ENCODE measurements at places on chromosomes 13 and 19.
A peak's percentile ranks its signal among the peaks of the same experiment; 100 is the strongest.

GRCh38 chr19:49272204-49272603, 52.8 kb downstream of the SLC6A16 start:
- DNase-seq = no peak

GRCh38 chr13:73406454-73406853, 347.6 kb downstream of the KLF5 start:
- no peak for DNase-seq

GRCh38 chr13:27922883-27923612, 3.2 kb downstream of the PDX1 start:
- DNase-seq = no peak

DNA sequence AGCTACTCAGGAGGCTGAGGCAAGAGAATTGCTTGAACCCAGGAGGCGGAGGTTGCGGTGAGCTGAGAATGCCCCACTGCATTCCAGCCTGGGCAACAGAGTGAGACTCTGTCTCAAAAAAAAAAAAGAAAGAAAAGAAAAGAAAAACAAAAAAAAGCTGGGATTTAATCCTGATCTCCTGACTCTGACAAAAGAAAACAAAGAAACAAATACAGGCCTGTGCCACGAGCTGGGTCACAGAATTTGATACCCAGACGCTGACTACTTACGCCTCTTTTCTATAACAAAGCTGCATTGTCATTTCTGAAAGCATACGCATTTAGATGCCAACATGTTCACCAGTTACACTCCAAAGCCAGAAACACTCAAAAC, 18.2 kb upstream of the GTF2F2 start:
- no peak for DNase-seq

- DNase-seq = peak; percentile 22
These were observed 822 bp upstream of the ZBTB7A start for GRCh38 chr19:4067396-4068046.

GRCh38 chr19:45340899-45341453, 426 bp downstream of the KLC3 start:
- DNase-seq = no peak

DNA sequence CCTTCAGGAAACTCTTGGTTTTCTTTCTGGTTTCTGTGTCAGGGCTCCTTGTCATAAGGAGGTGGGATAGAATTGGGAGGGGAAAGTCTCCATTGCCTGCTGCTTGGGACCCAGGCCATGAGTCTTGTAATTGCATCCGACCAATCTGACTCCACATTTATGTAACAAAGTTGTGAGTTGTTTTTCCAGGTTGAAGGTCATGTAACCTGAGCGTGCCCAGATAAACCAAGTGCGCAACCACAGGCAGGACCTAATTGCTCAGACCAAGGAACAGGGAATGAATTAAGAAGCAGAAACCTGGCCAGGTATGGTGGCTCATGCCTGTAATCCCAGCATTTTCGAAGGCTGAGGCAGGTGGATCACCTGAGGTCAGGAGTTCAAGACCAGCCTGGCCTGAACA, 17.8 kb downstream of the RASL11A start:
- DNase-seq = no peak

DNA sequence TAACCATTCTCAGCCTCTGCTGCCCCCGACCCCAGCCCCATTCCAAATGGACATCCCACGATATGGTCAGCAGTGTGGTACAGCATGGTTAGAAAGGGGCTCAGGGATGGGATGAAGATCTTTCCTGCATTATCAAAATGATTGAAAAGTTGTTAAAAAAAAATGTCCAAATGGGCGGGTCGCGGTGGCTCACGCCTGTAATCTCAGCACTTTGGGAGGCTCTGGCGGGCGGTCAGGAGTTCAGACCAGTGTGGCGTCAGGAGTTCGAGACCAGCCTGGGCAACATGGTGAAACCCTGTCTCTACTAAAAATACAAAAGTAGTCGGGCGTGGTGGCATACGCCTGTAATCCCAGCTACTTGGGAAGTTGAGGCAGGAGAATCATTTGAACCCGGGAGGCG, 54.3 kb upstream of the ZNF254 start:
- DNase-seq = no peak

DNA sequence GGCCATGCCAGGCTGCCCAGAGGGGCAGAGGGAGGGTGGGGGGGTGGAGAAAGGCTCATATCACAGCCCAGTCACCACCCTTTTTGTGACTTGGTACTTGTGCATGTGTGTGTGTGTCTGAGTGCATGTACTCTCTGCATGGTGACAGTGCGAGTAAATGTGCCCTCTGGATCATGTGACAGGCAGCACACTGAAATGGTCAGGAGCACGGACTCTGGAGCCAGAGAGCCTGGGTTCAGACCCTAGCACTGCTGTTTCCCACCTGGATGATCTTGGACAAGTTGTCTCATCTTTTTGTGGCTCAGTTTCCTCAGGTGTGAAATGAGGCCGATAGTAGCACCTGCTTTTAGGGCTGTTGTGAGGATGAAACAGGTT, 2.0 kb downstream of the CIC start:
- DNase-seq = no peak

- DNase-seq = peak; percentile 76
These were observed 710 bp upstream of the BTBD2 start for GRCh38 chr19:2016041-2016807.

DNA sequence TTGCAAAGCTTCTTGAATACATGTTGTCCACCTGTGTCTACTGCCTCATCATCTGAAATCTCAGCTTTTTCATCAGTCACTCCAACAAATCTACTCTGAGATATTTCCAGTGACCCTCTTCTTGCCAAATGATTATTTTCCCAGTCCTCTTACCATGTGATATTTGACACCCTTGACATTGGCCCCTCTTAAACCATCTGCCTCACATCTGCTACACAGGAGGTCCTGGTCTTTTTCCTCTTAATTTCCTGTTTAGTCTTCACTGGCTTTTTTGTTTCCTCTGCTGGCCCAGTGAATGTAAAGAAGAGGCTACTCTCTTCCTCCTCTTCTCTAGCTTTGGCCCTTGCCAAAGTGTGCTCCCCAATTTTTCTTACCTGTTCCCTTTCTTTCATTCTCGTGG, 218.7 kb downstream of the DNAJC15 start:
- peak; percentile 66 for DNase-seq

- no peak for DNase-seq
These were observed 109.2 kb downstream of the ESD start for GRCh38 chr13:46687810-46688209.

- peak; percentile 73 for DNase-seq
These were observed 783.3 kb upstream of the ATXN8OS start for GRCh38 chr13:69324090-69324886.

DNA sequence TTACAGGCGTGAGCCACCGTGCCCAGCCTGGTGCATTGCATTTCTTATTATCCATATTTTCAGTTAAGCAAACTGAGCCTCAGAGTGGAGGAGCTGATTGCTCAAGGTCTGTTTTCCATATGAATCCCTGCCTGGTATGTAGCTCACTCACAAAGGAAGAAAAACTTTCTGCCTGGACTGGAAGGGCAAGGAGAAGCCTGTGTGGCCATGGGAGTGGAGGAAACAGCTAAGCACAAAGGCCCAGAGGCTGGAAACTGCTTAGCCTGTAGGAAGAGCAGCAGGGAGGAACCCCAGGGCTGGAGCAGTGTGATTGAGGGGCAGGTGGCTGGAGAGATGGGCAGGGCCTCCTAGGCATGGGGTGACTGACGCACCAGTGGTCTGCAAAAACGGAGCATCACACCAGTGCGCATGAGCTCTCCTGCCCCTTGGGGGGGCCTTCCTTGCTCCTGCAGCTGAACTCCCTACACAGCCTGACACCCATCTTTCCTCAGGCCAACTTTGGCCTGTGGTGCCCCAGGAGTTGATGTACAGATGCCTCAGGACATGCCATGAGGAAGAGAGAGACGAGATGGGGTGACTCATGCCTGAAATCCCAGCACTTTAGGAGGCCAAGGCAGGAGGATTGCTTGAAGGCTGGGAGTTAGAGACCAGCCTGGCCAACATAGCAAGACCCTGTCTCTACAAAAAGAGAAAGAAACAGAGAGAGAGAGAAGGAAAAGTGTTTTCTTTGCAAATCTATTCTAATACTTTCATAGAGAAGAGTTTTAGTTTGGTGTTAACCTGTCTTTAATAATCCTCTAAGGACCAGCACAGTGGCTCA, 2.8 kb upstream of the HNRNPM start:
- DNase-seq = no peak

DNA sequence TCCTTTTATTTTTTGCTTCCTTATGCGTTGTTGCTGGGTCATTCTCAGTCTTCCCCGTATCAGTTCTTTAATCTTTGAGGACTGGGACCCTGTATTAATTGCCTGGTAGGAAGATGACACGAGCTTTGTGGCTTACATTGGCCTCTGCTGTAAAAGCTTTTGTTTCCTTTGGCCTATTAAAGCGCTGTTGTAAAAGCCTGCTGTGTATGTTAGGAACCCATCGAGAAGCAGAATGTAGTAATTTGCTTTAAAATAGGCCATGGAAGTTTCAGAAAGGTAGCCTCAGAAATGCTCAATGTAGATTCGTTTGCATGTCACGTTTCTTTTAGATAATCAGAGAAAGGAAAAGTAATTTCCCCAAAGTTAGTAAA, 257.5 kb upstream of the STARD13 start:
- DNase-seq = no peak

GRCh38 chr13:32212421-32212820, 102.7 kb downstream of the ZAR1L start:
- DNase-seq = no peak

- DNase-seq = no peak
These were observed 813 bp downstream of the ZNF562 start for GRCh38 chr19:9673912-9674662.

DNA sequence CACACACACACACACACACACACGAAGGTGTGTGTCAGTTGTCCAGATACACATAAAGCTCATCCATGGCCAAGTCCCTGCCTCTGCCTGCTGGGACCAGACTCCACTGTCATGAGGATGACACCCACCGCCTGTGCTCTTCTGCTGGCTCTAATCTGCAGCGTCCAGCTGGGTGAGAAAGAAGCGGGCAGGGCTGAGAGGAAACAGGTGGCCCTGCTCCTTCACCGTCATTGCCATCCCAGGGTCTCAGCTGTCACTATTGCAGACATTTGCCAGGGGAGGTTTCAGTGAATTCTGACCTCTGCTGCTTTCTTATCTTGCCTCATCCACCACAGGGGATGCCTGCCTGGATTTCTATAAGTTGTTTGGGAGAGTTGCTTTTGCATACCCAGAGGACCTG, 31.4 kb downstream of the SCGB2B2 start:
- no peak for DNase-seq

GRCh38 chr19:16288544-16288943, 36.1 kb upstream of the KLF2 start:
- no peak for DNase-seq

GRCh38 chr19:30161770-30162169, 210.4 kb upstream of the ZNF536 start:
- DNase-seq = no peak

DNA sequence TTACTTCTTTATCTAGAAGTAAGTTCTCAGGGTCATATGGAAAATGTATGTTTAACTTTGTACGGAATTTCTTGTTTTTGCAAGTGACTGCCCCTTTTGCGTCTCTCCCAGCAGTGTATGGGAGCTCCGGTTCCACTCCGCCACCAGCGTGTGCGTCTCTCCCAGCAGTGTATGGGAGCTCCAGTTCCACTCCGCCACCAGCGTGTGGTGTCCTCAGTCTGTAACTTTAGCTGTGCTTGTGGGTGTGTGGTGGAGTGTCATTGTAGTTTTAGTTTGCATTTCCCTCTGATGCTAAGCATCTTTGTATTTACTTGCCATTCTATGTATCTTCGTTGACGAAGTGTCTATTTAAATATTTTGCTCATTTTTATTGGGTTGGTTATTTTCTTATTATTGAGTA, 2.4 kb downstream of the CUL4A start:
- no peak for DNase-seq

DNA sequence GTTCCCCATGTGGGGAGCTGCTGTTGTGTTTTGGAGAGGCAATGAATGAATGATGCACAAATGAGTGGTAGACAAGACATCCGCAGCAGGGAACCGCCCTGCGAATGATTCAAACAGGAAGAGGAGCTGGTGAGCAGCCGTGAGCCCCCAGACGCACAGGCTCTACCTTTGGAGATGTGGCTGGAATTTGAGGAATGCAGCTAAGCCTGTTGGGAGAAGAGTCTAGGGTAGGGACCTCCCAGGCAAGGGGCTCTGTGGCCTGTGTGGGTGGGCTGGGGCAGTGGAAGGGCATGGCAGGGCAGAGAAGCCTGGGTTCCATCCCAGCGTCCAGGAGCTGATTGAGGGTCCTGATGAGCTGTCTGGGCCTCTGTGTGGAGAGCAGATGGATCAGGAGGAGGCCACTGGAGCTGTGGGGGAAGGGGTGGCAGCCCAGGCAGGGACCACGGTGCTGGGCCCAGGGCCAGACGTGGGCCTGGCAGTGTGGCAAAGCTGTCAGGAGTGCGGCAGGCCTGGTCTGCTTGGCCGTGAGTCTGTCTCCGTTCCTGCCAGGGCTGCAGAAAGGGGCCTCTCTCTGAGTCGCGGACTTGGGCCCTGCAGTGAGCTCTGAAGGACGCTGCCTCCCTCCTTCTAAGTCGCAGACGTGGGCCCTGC, 41.8 kb upstream of the DCUN1D2 start:
- DNase-seq = no peak

DNA sequence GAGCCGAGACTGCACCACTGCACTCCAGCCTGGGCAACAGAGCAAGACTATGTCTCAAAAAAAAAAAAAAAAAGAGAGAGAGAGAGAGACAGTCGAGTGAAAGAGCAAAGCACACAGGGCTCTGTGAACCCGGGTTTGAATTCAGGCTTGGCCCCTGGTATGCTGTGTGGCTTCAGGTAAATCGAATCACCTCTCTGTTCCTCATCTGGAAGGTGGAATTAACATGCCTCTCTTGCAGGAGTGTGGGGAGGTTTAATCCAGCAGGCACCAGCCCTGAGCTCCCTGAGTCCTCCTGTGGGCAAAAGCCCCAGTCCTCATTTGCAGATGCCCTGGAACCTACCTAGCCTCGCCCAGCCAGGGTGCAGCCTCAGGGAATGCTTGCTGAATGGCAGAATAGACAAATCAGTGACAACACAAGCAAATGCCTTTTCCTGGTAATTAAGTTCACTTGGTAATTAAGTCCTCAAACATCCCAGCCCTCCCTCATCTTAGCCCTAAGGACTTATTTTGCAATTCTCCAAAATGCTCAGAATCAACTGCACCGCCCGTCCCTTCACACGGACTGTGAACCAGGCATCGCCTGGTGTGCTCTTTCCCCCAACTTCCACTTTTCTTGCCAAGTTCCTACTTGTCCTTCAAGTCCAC, 4.6 kb upstream of the ZNRF4 start:
- DNase-seq = no peak

DNA sequence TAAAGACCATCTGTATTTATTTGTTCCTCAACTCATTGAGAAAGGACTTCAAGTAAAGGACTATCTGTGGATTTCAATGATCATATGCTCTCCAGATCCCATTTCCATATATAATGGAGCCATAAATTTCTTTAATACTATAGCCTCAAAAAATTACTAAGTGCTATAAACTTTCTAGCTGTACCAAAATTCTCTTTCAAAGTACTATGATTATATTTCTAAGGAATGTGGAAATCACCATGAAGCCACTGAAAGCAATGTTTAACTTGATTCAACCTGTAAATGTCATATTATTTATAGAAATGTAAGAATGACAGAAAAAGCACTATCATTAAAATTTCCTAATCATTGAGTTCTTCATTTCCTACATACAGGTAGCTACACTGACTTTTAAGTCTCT, 20.7 kb downstream of the TBC1D4 start:
- DNase-seq = no peak

GRCh38 chr13:31224963-31225559, 25.3 kb downstream of the B3GLCT start:
- DNase-seq = no peak
